T-helper 2 cell treated with Interferon-gamma antibody and Interleukin-4, amounts not matched to agents 5 μg/mL and 100 μg/mL, for 36 hours (primary cell): ENCODE measurements at places on chromosomes 11 and 22.

- no peak for DNase-seq
Observed at GRCh38 chr11:9741260-9741659, 77.4 kb downstream of the SWAP70 start.

- DNase-seq: no peak
Observed at GRCh38 chr11:98195300-98195699, 825.4 kb upstream of the CNTN5 start.

- no peak for DNase-seq
Observed at GRCh38 chr11:117183724-117184349, 5.3 kb downstream of the SIDT2 start.

GRCh38 chr22:35381424-35382009, 621 bp downstream of the HMOX1 start:
- DNase-seq: no peak

GRCh38 chr11:96284917-96285316, 58.1 kb downstream of the MAML2 start:
- no peak for DNase-seq

GRCh38 chr22:44891293-44891747, 118.5 kb downstream of the PHF21B start:
- DNase-seq: no peak

DNA sequence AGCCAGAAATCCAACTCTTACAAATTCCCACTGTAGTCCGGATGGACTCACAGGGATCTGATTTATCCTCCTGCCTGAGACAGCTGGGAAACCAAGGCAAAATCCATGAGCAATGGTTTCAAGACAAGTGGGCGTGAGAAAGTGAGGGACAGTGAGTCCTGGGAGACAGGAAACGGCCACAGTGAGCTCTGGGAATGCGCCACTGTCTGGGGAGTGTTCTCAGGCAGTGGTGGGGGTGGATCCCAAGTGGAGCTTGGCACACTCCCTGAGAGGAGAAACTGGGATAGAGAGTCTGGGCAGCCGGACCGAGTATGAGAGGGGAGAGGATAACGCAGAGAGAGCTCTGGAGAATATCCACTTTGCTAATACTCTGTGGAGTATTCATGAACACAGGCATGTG, 9.8 kb downstream of the IL17REL start:
- DNase-seq: no peak

DNA sequence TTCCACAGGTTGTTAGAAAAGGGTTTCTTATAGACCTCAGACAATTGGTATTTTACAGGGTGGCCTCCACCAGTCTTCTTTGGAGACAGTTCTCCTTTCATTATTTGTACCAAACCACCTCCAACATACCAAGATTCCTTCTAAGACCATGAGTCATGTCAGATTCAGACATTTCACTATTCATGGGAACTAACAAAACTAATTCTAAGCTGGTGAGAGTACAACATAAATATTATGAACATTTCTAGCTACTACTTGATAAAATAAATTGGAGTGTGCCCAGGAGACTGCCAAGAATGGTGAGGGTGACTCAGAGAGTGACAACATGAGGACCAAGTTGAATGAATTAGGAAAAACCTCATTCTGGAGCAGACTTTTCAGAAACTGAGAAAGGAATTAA, 494.6 kb upstream of the LRRC4C start:
- no peak for DNase-seq

GRCh38 chr11:1942558-1943260, 4.4 kb upstream of the MRPL23 start:
- DNase-seq: no peak

DNA sequence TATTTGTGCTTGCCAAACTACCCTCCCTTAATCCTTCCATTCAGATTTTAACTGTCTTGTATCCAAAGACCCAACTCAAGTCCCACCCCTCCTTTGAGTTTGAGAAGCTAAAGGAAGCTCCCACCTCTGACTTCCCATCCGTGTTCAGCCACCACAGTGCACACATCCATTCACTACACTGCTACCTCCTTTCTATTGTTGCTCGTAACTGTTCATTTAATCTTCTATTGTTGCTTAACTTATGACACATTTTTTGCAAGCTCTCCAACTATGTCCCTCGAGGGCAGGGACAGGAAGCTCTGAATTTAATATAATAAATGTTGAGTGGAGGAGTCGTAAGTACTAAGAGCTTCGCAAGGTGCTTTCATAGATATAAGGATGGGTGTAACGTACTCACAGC, 10.4 kb downstream of the LARGE1 start:
- DNase-seq: no peak

DNA sequence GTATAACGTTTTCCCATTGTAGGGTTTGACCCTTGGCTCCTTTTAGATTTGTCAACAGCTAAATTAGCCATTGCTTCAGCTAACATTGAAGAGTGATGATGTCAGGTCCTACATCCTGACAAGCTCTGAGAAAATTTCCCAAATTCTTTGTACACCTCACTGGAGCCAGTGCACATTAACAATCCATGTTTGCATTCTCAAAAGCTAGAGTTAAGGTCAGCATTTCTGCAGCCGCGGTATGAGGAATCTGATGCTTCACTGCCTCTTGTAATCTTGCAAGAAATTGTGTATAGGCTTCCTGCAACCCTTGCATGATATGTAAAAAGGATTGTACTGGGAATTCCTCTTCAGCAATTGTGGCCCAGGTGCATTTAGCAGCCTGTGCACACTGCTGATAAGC, 33.1 kb upstream of the NCAM1 start:
- DNase-seq: no peak

- DNase-seq: no peak
Observed at GRCh38 chr11:73395297-73396208, 19.4 kb downstream of the RELT start.

- DNase-seq: no peak
Observed at GRCh38 chr11:15938121-15938611, 418.2 kb downstream of the SOX6 start.

GRCh38 chr11:73916435-73916834, 34.4 kb upstream of the DNAJB13 start:
- no peak for DNase-seq

DNA sequence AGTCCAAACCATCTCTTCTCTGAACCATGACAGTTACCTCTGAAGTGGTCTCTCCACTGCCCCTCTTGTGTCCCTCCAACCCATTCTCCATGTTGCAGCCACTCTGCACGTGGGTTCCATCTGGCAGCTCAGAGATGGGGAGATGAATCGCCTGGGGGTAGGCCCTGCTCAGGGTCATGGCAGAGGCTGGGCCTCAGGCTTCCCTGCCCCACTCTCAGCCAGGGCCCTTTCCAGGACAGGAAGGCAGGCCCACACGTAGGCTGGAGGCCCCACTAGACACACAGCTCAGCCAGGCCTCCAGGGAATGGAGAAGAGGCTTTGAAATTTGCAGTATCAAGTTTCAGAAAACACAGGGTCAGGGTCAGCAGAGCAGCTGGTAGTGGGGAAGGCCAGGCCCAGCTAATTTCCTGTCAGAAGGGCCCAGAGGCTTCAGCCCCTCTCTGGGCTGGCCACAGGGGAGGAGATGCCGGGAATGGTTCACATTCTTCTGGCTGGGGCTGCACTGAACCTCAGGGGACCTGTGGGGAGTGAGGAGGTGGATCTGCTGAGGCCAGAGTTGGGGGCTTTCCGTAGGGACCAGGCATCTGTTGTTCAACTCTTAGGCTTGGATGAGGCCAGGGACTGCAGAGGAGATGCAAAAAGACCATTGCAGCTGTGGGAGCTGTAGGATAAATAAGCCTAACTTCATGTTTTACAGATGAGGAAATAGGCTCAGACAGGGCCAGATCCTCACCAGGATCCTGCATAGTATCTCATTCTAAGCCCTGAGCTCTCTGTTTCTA, 101.6 kb downstream of the SWAP70 start:
- no peak for DNase-seq

GRCh38 chr11:69383372-69384250, 89.7 kb downstream of the MYEOV start:
- DNase-seq: no peak

DNA sequence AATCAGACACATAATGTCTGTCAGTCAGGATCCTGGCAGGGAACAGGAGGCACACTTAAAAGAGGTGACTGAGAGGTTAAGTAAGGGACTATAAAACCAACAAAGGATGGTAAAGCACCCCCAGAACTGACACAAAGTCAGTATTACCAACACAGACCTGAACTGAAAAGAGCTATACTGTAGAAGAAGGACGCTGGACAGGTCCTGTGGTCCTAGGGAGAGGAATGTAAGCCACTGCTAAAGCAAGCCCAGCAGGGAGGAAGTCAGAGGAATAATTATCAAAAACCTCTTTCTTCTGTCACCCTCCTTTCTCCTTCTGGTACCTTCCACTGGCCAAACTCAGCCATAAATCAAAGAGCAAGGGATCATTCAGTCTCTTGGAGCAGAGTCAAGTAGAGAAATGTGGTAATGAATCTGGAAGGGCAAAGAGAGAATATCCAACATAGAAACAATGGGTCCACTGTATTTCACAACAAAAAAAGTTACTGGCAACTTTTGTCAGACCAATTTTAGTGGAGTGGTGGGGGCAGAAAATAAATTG, 33.4 kb upstream of the ANGPTL5 start:
- DNase-seq: no peak

DNA sequence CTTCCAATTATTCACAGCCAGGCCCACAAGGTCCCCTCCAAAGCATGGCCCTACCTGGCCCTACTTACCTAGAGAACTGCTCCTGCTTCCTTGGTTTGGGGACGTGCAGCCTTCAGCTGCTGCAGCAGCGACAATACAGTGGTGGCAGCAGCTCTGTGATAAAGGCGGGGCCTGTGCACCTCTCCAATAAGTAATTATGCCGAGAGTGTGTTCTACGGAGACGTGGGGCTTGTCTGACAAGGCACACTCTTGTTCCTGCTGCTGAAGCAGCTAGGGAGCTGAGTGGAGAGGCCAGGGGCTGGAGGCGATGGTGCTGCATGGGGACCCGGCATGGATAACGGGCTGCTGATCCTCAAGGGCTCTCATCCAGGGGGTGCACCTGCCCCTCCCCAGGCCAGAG, 98.0 kb upstream of the THY1 start:
- no peak for DNase-seq

GRCh38 chr11:62602141-62603071, 741 bp upstream of the MTA2 start:
- DNase-seq: no peak

DNA sequence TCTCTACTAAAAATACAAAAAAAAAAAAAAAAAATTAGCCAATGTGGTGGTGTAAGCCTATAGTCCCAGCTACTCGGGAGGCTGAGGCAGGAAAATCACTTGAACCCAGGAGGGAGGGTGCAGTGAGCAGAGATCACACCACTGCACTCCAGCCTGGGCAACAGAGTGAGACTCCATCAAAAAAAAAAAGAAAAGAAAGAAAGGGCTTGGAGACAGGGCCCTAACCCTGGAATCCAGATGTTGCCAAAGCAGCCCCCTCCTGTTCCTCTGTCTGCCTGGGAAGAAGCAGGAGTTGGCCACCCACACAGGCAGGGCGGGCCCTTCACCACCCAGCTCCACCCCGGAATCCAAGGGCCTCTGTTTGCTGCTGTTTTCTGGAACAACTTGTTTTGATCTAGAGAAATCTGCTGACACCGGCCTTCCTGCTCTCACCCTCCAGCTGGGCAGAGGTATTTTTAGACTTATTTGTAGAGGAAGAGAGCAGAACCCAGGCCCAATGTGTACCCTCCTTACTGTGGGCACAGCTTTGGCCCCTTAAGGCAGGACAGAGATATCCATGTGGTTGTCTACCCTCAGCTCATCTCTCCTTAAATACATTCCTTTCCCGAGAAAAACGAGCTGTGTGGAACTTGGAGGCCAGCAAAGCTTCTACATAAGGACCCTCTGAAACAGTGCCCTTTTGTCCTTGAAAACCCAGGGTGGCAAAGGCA, 2.7 kb upstream of the NEAT1 start:
- DNase-seq: peak; percentile 74

DNA sequence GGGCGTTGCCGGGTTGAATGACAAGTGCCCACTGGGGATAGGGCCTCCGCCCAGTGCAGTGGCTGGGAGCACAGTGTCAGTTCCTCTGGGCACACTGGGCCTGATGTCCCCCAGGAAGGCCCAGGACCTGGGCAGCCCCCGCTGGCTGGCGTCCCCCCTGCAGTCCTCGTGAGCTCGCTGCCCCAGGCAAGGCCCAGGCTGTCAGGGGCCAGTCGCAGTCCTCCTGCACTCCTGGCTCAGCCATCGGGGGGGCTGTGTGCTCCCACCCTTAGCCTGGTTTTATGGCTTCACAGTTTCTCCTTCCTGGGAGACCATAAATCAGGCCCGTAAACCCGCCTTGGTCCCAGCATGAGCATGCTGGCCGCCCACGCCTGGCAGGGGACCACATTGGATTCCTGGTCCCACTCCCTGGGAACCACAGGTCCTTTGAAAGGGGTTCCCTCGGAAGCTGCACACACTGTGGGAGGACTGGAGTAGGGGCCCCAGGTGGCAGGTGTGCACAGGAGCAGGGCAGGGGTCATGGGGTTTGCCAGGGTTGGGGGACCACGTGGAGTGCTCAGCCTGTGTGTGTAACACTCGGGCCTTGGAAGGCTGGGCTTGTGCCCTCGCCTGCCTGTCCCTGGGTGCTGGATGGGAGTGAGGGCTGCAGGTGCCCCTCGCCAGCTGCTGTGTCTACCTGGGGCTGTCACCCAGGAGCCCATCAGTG, 113.6 kb downstream of the KCNQ1OT1 start:
- no peak for DNase-seq

DNA sequence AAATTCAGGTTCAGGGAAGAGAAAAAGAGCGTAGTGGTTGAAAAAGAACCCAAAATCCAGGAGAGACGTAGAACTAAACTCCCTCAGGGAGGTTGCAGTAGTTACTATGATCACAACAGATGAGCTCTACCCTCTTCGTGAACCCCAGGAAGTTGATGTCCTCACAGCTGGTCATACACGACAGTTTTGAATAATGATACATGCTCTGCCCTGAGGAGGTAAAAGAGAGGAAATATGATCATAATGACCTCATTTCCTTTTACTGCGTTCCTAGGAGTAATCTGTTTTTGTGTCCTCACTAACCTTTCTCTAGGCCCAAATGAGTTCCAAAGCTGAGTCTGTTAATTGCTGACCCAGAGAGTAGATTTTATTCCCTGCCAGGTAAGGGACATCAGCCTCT, 1.3 kb downstream of the PATE2 start:
- DNase-seq: no peak

GRCh38 chr22:30908051-30908461, 60.5 kb downstream of the MORC2 start:
- no peak for DNase-seq
